Retinal pigment epithelial cell (primary cell): ENCODE measurements at places on chromosomes 6 and 20.

DNA sequence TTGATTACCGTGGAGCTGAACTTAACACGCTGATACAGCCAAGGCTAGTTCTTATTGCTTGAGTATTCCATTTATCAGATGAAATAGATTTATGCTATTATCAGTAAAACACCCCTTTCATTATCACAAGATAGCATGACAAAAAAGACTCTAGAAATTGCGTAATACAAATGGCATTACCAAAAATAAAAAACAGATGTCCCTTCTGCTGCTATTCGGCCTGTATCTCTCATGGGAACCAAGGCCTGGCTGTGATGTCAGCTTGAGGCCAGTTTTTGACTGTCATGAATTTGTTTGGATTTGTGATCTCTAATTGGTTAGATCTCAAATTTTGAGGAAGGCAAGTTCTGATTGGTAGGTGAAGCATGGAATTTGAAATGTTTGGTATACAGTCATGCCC, 25.2 kb downstream of the MEI4 start:
- no peak for DNase-seq

GRCh38 chr6:139597771-139598755, 223.6 kb upstream of the CITED2 start:
- peak; percentile 97 for DNase-seq

DNA sequence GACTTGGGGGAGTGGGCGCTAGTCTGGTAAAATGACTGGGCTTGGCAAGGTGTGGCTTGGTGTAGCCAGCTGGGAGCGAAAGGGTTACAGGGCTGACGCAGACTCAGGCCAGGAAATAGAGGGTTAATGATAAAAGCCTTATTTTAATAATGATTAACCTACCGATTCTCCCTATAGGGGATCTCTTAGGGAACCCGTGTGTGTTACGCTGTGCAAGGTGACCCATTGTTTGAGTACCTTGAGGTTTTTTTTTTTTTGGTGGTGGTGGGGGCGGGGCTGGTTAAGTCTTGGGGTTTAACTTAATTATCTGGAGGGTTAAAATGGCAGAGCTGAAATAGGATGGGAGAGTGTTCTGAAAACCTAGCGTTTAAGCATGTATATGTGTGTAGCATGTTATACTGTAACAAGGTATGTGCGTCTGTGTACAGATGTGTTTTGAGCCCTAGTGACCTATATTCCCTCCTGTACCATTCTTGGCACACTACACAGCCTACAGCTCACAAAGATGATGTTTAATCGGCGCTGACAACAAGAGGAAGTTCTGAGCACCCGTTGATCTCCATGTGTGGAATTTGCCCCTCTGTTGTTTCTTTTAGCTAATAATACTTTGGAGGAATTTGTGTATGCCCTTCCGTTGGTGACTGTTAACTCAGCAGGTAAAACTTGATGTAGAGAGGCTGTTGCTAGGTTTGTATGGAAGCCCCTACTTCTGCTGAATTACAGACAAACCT, 1.3 kb downstream of the CARMIL1 start:
- no peak for DNase-seq

GRCh38 chr20:23147964-23148730, 62.0 kb upstream of the CD93 start:
- no peak for DNase-seq

DNA sequence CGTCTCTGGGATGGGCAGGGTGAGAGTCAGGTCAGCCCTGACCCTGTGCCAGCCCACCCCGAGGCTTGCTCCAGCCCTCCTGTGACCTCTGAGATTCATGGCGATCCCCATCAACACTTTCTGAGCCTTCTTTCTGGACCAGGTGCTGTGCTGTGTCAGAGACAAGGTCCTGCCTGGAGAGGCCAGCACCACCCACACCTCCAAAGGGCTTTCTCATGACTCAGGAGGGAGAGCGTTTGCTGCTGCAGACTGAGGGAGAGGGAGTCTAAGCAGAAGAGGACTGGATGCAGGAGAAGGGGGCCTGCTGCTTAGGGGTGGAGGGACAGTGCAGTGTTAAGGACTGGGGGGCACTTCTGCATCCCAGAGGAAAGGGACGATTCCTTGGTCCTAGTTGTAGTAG, 193.5 kb downstream of the LRFN2 start:
- DNase-seq, result no peak

GRCh38 chr6:51466427-51466826, 621.0 kb downstream of the PKHD1 start:
- peak; percentile 51 for DNase-seq

- no peak for DNase-seq
These were observed 118.7 kb upstream of the TBX18 start for GRCh38 chr6:84882768-84883766.

DNA sequence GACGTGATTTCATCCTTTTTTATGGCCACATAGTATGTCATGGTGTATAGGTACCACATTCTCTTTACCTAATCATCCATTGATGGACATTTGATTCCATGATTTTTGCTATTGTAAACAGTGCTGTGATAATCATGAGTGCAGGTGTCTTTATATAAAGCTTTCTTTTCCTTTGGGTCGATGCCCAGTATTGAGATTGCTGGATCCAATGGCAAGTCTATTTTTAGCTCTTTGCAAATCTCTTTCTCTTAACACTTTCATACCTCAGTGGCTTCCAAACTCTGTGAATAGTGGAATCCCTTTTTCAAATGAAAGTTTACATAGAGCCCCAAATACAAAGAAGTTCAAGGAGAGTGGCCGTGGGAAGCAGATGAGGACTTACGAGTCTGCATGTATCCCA, 105.8 kb upstream of the SPTLC3 start:
- DNase-seq, result no peak

DNA sequence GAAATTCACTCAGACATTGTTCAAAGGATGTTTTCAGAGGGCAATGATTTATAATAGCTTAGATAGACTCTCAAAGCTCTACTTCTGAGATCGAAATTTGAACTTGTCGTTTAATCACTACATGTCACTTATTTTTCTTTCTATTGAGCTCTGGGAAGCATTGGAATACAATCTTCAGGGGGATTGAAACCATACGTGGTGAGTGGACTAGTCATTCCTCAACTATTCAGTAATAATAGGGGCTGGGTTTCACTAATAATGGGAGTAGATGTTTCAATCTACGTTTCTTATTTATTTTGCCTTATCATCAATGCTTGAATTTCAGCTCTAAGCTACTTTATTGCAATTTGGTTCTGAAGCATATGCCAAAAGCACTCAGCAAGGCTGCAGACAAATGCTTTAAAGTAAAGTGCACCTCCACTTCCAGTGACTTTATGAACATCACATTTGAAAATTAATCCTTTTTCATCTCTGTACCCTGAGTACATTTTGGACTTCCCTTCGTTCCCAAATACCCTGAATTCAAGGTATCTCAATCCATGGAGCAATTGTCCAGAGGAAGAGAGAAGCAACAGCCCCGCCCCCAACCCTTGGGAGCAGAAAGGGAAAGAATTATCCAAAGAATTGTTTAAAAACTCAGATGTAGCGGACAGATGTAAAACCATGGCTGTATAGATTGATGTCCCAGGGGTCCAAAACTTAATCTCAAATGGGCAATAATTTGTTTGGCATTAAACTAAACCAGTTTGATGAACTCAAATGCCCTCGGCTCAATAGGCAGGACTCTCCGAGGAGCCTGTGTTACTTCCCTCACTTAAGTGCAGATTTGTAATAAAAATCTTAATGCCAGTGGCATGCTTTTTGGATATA, 68.1 kb downstream of the HFE start:
- DNase-seq, result no peak

- no peak for DNase-seq
These were observed 114.3 kb upstream of the CD93 start for GRCh38 chr20:23200413-23200812.

GRCh38 chr6:137927777-137928218, 60.7 kb downstream of the TNFAIP3 start:
- no peak for DNase-seq

GRCh38 chr6:99520855-99521632, 5.8 kb upstream of the USP45 start:
- peak; percentile 54 for DNase-seq

GRCh38 chr6:131640100-131640499, 3.0 kb downstream of the ENPP3 start:
- no peak for DNase-seq

DNA sequence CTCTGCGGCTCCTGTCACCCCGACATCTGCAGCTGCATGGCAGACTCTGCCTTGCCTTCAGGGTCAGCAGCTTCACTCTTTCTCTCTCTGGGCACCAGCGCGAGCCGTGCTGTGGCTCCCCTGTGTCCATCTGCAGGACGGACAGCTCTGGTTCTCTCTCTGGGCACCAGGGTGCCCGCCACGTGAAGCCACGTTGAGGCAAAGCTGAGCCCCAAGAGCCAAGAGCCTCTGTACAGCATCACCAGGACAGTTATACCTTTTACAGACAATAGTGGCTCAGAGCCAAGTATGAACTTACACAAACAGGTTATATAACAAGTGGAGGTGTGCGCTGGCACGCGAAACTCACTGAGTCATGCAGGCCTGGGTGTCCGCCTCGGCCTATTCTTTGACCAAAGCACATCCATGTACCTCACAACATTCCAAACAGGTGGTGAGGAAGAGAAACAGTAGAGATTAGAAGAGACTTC, 50.8 kb downstream of the FAM50B start:
- DNase-seq, result no peak

- DNase-seq, result no peak
These were observed 44.9 kb downstream of the MDFI start for GRCh38 chr6:41683273-41683522.

GRCh38 chr6:149246691-149247384, 70.7 kb upstream of the TAB2 start:
- DNase-seq, result no peak

DNA sequence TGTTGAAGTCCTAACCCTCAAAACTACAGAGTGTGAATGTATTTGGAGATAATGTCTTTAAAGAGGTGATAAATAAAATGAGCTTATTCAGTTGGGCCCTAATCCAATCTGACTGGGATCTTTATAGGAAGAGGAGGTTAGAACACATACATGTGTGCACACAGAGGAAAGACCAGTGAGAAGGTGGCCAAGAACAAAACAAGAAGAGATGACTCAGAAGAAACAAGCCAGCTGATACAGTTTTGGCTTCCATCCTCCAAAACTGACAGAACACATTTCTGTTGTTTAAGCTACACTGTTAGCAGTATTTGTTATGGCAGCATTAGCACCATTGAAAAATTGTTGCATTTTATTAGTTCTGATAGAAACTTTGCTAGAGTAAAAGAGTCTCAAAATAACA, 609.3 kb upstream of the IMPG1 start:
- no peak for DNase-seq

- no peak for DNase-seq
These were observed 5.5 kb downstream of the BCAS1 start for GRCh38 chr20:54064939-54065338.

GRCh38 chr6:33428224-33428965, 8.5 kb downstream of the SYNGAP1 start:
- DNase-seq, result no peak

DNA sequence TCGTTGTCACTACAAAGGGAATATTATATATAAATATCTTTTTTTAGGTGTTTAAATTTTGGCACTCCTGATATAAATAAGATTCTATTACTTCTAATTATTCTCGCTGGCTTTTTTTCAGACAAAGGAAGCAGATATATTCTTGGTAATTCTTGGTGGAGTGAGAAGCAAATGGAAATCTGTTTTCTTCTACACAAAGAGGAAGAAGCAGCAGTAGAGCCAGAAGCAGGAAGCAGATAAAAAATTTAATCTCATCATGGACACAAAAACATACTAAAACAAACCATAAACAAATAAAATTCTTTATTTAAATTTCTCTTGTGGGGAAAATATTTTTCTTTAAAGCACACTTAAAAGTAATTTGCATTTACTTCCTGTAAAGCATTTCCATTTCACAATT, 3.7 kb upstream of the KIAA0319 start:
- no peak for DNase-seq

GRCh38 chr6:127564761-127565160, 12.2 kb upstream of the C6orf58 start:
- DNase-seq, result no peak

GRCh38 chr20:25251558-25251957, 3.7 kb downstream of the PYGB start:
- no peak for DNase-seq

DNA sequence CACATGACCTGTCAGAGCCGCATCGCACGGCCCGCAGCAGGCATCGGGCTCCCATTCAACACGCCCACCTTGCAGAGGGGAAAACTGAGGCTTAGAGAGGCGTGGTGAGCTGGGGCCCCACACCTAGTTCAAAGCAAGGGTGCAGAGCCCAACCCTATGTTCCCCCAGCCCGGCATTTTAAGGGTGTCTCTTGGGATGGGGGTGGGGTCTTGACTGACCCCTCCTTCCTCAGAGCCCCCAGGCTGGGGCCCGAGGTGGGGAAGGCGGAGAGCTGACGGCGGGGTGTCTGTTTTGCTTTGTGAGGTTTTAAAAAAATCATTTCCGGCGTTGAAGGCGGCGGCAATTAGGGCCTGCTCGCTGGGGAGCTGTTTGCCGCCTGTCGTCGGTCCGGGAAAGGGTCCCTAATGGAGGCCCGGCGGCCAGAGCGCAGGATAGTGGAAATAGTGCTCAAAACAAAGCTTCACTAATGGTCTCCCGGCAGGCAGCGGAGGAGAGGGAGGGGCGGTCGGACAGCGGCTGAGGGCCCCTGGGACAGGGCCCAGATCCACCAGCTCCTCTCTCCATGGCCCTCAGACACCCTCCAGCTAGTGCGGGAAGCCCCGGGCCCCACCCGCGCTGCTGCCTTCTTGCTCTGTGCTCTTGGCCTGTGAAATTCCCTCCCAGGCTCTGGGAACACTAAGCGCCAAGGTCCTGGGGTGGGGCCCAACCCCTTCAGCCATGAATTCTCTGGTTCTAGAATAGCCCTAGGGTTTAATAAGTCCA, 11.9 kb downstream of the VSTM2L start:
- no peak for DNase-seq

DNA sequence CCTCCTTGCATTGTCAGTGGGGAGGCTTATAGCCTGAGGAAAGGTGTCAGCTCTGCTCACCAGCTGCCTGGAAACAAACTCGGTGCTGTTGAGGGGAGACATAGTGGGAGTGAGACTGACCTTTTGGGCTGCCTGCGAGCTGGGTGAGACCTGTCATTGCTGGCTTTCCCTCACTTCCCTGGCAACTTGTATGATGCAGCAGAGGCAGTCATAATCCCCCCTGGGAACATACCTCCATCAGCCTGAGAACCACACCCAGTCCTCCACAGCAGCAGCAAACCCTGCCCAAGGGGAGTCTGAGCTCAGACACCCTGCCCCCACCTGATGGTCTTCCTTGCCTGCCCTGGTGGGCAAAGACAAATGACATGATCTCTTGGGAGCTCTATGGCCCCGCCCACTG, 521.2 kb upstream of the IMPG1 start:
- DNase-seq, result no peak

GRCh38 chr6:39199231-39199940, 29.9 kb downstream of the KCNK5 start:
- DNase-seq, result no peak

DNA sequence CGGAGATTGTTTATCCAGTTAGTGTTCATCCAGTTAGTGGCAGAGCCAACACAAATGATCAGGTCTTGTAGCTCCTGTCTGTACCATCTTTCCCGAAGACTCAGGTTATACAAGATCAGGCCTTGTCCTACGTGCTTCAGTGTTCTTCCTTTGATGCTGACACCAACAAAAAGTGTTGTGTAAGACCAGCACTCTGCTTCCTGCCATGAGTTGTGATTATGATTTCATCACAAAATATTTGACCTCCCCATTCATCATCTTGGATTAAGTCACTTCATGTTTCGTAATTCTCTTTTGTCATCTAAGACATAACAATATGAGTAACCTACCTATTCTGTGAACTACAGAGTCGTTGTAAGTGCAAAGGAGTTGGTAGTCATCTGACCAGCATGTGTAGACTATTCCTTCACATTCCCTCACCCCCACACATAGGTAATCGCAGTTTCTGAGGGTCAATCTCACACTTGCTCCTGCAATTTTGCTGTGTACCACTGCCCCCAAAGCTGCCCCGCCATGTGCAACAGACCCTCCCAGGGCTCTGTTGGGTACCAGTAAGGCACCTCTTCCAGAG, 135.6 kb upstream of the SLC22A23 start:
- DNase-seq, result peak; percentile 66
